Type B pancreatic cell (in vitro differentiated cells): ENCODE measurements at places on chromosomes 16 and 17.

- DNase-seq, result no peak
These were observed 88.7 kb downstream of the RPA1 start for GRCh38 chr17:1918346-1919162.

DNA sequence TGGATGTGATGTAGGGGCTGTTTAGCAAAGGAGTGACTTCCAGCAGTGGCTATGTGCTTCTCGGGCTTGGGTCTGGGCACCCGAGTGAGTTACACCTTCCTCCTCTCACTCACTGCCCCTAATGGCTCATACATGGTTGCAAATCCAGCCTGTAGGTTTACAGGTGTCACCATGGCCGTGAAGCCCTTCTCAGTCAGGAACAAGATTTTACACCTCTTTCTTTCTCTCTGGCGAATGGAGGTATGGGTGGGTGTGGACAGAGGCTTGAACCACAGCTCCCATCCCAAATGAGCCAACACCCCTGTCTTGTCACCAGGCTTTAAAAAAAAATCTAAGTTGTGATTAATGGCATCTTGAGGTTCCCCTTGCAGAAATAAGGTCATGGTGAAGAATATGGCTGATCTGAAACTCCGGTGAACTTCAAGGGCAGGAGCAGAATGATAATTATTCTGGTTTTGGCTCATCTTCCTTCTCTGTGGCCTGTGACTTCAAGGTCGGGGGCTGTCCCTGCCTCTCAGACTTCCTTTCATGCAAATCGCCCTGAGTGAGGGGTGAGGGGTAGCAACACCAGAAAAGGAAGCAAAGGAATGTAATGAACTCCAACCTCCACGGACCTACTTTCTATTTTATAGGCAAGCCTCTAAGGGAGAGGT is 331.2 kb downstream of the MAF start:
- DNase-seq, result no peak

GRCh38 chr16:48845261-48845660 is 235.3 kb upstream of the N4BP1 start:
- no peak for DNase-seq

DNA sequence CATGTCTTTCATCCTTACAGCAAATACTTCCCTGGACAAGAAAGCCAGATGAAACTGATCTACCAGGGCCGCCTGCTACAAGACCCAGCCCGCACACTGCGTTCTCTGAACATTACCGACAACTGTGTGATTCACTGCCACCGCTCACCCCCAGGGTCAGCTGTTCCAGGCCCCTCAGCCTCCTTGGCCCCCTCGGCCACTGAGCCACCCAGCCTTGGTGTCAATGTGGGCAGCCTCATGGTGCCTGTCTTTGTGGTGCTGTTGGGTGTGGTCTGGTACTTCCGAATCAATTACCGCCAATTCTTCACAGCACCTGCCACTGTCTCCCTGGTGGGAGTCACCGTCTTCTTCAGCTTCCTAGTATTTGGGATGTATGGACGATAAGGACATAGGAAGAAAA is 3.7 kb downstream of the TMUB2 start:
- DNase-seq, result no peak

- DNase-seq, result no peak
These were observed 12.3 kb upstream of the EFCAB13 start for GRCh38 chr17:47311420-47311819.

DNA sequence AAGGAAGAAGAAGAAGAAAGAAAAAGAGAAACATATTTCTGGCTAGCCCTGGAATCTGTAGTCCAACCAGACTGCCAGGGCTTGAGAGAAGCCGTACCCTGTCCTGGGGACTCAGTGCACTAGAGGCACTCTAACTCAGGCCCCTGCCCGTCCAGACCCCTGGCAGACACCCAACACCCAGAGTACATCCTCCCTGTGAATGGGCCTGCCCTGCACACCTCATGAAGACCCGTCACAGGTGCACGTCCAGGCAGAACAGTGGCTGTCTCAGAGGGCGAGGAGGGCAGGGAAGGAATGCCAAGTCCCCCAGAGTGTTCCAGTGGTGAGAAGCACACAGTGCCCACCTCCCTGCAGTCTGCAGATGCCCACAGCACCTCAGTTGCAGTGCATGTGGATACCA is 23.0 kb downstream of the MPG start:
- DNase-seq, result no peak

DNA sequence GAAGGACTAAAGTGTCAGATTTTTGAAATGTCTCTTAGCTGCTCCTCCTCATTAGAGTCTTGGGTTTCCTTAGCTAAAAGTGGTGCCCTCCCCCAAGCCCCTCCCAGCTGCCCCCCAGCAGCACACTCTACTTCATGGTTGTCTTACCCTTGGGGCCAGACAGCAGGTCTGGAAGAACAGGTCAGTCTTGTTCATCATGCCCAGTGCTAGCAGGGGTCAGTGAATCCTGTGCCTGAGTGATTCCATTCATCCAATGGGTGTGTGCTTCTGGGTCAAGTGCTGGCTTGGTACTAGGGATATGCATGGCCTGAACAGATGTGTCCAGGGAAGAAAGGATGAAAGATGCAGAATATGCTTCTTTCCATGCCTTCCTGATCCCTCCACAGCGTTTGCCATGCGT is 93.2 kb downstream of the GNAO1 start:
- no peak for DNase-seq
